ENCODE measurements at places on chromosomes 11 and 22. TPM values are rescaled to one million over a fixed set of nuclear protein-coding genes. Genes with fewer than 3 reads are reported as not detected.

Gene PDGFD
- total RNA-seq: 24.0 TPM

Gene MCHR1
- 1.6 TPM for total RNA-seq

Gene VPREB1
- not detected for total RNA-seq

Gene DESI1
- total RNA-seq: 5.7 TPM

Gene MAPK8IP2
- 0.52 TPM for total RNA-seq

Gene MAJIN
- not detected for total RNA-seq

Gene MTA2
- total RNA-seq: 63.7 TPM

Gene CRYBB2
- not detected for total RNA-seq
